Activated CD8-positive, alpha-beta memory T cell treated with anti-CD3 and anti-CD28 coated beads for 1 hour (primary cell): ENCODE measurements at places on chromosomes 12 and 14.
A peak's percentile ranks its signal among the peaks of the same experiment; 100 is the strongest.

DNA sequence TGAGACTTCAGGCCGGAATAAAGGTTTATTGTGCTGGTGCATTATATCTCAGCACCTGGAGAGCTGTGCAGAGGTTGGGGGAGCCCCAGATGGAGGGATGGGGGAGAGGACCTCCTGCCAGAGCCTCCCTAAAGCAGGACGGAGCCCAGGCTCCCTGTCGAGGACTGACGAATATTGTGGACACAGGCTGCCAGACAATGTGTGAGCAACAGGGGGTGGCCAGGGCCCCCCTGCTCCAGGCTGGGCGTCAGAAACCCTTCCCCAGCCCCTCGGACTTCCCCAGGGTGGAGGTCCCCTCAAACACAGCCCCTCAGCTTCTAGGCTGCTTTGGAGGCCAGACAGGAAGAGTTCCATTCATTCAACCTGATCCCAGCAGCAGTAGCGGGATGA is 8.0 kb downstream of the TMEM119 start:
- no peak for DNase-seq

- DNase-seq: no peak
These were observed 37.0 kb downstream of the BTG1 start for GRCh38 chr12:92108651-92109050.

DNA sequence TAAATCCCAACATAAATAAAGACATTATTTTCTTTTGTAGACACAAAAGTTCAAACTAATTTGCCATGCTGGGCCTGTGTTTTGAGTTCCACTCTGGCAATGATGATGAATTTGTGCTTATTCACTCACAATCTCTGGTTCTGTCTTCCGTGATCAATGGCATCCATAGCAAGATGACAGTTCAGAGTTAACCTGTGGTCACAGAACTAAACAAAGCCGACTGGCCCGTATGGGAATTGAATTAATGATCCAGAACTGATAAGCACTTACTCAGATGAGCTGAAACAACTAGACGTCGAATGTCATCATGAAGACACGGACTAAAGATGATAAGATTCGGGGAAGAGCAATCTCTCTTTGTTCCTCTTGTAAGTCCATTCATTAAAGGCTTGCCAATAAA is 81.6 kb downstream of the CAPZA3 start:
- no peak for DNase-seq

DNA sequence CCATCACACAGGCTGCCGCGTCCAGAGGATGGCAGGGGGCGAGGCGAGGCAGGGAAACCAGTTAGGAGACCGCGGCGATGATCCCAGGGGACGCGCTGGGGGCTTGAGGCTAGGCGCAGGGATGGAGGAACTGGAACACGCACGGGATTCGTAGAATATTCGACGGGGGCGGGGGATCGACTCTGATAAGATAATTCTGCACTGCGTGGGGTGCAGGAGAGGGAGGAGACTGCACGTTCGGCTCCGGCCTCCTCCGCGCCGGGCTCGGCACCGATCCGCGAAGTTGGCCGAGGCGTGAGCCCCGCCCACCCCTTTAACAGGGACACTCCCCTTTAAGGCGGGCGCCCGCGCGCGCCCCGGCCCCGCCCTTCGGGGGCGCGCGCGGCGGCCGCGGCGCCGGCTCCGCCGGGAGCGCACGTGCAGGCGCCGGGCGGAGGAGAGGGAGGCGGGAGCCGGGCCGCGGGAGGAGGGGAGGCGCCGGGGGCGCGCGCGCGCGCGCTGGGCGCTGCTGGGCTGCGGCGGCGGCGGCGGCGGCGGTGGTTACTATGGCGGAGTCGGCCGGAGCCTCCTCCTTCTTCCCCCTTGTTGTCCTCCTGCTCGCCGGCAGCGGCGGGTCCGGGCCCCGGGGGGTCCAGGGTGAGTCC is at the start of gene ACVR1B:
TSS of gene ACVR1B (plus strand) at position 501 of the 644 bp plus-strand sequence. CDS start at position 546, 45 bp downstream.
- peak; percentile 81 for DNase-seq

DNA sequence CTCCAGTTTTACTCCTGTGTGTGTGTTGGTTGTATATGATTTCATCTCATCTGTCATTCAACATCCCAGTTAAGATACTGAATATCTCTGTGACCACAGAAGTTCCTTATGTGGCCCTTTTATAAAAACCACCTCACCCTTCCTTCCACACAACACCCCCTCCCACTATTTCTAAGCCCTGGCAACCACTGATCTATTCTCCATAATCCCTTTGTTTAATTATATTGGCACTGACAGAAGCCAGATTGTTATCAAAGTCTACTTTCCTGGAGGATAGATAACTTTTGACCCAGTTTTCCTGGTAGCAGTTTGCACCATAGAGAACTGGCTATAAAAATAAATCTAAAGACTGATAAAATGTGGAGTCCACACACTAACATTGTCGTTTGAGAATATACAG is 902.8 kb downstream of the SLC16A7 start:
- no peak for DNase-seq

GRCh38 chr12:25935355-25936144 is 22.9 kb upstream of the RASSF8 start:
- DNase-seq: no peak

- DNase-seq: no peak
These were observed 19.6 kb downstream of the RMST start for GRCh38 chr12:97482143-97482693.

- no peak for DNase-seq
These were observed 69.4 kb upstream of the PTPRB start for GRCh38 chr12:70706611-70707010.

DNA sequence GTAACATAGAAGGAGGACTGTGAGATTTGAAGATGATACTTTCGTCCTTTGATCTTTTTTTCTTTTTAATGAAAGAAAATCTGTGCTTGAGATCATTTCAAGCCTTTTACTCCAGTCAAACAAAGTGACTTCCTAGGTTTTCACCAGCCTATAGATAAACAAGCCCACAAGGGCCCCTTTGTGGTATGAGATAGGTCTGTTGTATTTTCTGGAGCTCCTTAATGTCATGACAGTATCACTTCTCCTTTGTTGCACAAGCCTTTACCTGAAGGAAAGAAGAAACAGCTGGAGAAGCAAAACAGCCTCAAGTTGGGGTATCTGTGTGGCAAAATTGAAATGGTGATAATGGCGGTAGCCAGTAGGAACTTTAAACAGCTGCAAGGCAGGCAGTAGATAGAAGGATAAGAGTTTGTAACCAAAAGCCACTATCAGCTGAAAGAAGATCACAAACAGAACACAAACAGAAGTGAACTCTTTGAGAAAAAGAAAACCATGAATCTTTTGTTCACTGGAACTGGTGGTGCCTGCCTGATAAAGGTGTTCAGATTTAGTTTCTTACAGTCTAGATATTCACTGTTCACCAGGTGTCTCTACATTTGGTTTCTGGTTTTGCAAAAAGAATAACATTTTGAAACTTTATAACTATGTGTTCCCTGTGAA is 96.8 kb downstream of the LGR5 start:
- no peak for DNase-seq

DNA sequence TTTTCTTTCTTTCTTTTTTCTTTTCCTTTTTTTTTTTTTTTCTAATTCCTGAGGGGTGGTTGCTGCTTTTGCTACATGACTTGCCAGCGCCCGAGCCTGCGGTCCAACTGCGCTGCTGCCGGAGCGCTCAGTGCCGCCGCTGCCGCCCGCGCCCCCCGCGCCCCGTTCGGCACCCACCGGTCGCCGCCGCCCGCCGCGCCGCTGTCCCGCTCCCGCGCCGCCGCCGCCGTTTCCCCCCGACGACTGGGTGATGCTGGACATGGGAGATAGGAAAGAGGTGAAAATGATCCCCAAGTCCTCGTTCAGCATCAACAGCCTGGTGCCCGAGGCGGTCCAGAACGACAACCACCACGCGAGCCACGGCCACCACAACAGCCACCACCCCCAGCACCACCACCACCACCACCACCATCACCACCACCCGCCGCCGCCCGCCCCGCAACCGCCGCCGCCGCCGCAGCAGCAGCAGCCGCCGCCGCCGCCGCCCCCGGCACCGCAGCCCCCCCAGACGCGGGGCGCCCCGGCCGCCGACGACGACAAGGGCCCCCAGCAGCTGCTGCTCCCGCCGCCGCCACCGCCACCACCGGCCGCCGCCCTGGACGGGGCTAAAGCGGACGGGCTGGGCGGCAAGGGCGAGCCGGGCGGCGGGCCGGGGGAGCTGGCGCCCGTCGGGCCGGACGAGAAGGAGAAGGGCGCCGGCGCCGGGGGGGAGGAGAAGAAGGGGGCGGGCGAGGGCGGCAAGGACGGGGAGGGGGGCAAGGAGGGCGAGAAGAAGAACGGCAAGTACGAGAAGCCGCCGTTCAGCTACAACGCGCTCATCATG is 654 bp downstream of the FOXG1 start:
- DNase-seq: no peak

DNA sequence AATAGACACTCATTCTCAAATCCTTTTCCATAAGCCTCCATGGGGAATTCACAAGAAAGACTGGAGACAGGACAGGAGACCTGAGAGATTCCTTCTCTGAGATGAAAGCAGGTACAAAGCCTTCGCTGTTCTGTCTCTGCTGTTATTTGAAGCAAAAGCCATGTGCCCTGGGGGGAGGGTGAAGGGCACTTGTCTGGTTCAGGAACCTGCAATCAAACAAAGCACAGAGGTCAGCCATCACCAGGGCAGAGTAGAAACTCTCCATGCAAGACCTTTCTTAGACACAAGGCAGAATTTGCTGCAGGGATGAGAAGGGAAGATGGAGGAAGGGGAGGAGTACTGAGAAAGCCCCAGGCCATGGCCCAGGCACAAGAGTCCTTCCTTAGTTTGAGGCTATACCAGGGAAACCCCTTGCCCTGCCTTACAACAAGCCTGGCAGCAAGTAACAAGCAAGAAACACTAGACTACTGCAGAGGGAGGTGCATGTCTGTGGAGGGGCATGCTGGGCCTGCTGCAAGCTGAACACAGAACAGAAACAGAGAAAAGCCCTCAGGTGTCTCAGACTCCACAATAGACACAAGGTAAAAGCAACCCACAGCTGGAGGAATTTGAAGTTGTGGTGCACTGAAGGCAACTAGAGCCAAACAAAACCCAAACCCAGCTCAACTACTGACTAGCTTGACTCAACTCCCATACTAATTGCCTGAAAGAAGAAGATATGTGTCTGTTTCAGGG is 7.8 kb upstream of the ART4 start:
- no peak for DNase-seq

- no peak for DNase-seq
These were observed 79.7 kb upstream of the PPP2R5C start for GRCh38 chr14:101681795-101682194.

- DNase-seq: no peak
These were observed 4.8 kb upstream of the AEBP2 start for GRCh38 chr12:19434538-19434937.

GRCh38 chr12:52243856-52244614 is 11.0 kb downstream of the KRT7 start:
- DNase-seq: no peak

- no peak for DNase-seq
These were observed 27.2 kb upstream of the ADAMTS20 start for GRCh38 chr12:43579206-43579605.

DNA sequence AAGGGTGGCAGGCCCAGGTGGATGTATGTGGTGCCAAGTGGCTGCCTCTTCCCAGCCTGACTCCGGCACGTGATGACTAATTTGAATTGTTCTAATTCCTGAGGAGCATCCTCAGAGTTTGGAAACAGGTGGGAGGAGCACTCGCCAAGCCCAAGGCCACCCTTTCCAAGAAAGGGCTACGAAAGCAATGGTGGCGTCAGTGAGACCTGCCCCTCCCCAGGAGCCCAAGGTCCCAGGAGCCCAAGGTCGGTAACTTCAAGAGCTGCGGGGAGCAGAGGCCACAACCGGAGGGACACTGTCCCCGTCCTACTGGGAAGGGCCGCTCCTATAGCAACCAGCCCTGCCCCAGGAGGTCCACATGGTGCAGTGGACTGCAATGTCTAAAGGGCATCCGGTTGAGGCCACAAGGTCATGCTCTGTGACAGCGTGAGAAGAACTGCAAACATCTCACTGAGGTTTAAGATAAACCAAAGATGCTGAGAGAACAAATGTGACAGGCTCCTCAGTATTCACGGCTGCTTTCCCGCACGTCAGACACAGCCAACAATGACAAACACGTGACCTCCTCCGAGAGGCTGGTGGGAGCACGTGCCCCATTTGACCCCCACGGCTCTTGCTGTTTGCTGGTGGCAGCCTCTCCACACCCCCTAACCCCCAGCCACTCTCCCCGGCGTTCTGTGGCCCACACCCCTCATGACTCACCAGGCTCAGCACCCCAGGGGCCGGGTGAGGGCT is 79.6 kb downstream of the ITPK1 start:
- no peak for DNase-seq

DNA sequence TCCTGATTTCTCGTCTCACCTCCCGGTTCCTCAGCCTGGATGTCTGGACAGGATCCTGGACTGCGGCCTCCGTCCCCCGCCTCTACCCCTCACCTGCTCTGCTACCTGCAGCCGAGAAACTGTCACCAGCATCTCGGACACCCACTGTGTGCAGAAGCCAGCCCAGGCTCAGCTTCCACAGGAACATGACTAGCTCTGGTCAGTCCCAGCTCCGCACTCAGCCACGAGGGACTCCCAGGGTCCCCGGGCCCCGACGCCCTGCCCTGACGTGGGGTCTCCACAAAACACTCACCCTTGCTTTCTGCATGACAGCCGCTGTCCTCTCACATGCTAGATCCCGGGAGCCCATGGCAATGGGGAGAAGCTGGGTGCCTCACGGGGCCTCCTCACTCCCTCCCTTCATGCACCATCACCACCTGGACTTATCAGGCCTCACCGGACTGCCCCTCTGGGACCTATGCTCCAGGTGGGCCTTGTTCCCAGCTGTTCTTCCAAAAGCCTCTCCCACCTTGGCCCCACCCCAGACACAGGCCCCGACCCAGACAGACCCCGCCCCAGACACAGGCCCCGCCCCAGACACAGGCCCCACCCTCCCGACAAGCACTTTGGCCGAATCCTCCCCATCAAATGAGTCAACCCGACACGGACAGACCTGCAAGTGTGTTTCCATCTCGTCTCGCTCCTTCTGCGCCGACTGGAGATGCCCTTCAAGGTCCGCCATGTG is 26.9 kb upstream of the ANKLE2 start:
- no peak for DNase-seq

GRCh38 chr14:96383445-96383844 is 8.5 kb upstream of the AK7 start:
- no peak for DNase-seq

DNA sequence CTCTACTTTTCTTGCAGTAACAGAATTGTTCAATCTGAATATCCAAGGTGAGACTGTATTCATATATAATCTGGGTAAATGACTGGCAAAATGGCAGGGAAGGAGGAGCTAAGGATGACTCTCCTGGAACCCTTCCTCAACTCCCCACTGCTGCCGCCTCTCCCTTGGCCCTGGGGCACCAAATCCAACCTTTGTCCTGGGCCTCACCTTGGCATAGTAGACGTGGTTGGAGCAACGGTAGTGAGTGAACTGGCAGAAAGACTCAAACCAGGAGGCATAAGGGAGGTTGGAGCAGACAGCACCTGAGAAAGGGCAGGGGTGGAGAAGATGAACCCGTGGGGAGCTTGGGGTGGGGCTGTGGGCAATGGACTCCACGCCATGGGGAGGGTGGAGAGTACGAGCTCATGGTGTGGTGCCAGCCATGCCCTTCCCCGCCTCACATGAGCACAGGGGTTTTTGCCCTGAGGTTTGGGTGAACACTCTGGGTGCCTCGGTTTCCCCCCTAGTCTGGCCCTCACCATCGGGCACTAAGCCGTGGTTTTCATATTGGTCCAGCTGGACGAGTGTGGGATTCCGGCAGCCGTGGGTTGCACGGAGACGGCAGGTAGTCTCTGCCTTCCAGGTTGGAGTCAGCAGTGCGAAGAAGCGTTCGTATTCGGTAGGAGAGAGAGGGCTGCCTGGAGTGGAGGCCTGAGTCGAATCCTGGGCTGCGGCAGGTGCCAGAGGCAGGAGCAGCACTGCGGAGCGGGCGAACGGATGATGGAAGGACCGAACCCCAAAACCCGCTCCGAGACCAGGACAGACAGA is 753 bp downstream of the ACRBP start:
- no peak for DNase-seq

- DNase-seq: no peak
These were observed 53.7 kb downstream of the CCNK start for GRCh38 chr14:99534863-99535262.
